ENCODE measurements at places on chromosomes 4 and X.

GRCh38 chrX:38717871-38718270, 83.4 kb upstream of the MID1IP1 start:
- DNase-seq, result no peak

DNA sequence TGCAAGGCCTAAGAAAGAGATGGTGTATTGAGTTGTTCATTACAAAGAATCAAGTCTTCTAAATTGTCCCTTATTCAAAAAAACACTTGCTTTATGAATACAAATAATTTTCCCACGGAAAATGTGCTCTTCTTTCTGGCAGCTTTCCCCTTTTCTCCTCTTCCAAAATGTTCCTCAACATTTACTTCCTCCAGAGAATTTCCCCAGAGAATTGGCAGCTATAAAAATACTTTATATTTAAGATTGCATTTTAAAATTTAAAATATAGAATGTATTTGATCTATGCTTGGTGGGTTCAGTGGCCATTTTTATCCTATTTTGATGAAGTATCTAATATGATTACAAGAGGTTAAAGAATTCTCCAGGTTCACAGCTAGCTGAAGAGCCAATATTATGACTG, 521.0 kb downstream of the IQCM start:
- no peak for DNase-seq

GRCh38 chrX:111505783-111506182, 5.7 kb upstream of the SERTM2 start:
- no peak for DNase-seq

- no peak for DNase-seq
Observed at GRCh38 chrX:109614951-109615350, 10.0 kb downstream of the KCNE5 start.

DNA sequence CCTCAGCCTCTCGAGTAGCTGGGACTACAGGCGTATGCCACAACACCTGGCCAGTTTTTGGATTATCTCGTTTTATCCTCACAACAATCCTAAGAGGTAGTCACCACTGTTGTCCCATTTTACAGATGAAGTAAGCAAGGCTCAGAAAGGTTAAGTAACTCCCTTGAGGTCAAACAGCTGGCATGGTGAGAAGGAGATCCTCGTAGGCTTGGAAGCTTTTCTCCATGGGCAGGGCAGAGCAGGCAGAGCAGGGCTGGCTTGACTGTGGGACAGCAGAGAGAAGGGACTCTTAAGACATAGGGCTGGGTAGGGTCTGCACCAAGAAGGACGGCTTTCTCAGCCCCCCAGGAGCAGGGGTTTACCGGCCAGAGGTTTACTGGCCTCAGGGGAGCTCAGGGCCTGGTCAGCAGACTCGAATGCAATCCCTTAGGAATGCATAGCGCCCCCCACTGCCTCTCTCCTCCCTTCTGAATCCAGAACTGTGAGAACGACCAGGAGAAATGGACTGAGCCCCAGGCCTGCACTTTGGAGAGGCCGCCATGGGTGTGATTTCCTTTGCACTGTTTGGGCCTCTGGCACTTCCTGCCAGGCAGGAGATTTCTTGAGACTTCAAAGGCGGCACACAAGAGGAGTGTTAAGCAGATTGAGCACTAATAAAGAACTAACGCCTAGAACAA, 14.0 kb upstream of the CDKN2AIP start:
- no peak for DNase-seq

DNA sequence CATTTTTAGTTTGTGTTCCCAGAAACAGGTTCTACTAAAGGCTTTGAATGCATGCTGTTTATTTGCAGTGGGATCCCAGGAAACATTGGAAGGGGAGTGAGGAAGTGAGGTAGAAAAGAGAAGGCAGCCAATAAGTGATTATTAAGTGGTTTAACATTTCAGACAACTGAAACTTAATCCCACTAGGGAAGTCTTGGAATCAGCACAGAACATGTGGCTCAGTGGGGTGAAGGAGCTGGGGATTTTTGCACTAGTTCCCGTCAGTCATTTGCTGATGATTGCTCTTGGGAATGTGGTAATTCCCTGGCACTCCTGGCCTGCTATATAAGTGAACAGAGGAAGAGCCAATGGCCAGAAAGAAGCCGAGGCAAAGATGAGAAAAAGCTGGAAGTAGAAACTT, 1053.0 kb upstream of the IGFBP7 start:
- no peak for DNase-seq

GRCh38 chr4:72031868-72032608, at the start of gene NPFFR2:
TSS of gene NPFFR2 (plus strand) at chr4:72032000. CDS start at chr4:72128592, 96,592 bp downstream.
- DNase-seq, result no peak

DNA sequence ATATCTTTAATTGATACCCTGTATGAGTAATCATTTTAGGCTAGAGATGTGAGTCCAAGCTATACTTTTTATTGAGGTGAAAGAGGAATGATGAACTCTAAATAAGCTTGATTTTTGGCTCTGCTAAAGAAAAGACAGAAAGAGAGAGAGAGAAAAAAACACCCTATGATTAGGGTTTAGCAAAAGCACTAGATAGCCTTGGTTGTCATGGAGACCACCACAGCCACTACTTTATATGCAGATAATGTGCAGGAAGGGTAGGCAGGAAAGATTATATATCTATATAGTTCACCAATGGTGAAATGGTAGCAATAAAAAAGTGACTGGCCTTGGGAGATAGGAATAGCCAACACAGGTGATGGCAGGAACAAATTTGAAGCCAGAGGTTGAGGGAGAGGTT, 69.9 kb upstream of the CAMK2D start:
- DNase-seq, result no peak

DNA sequence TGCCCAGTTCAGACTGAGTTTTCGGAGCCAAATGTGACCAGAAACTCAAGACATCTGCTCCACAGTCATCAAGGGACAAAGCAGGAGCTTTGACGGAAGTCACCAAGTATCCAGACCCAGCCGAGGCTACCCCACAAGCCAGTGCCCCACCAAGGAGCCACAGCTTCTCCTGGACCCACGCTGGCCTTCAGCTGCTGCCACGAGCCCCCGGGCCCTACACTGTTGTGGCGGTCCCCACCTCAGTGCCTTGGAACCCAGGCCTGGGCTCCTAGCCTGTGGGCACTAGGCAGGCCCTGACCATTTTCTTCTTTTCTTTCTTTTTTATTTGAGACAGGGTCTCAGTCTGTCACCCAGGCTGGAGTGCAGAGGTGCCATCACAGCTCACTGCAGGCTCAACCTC, 82.1 kb upstream of the NKX1-1 start:
- no peak for DNase-seq

- DNase-seq, result no peak
Observed at GRCh38 chrX:109635146-109635545, 10.2 kb upstream of the KCNE5 start.

GRCh38 chr4:5784960-5785611, 74.1 kb downstream of the EVC start:
- peak; percentile 0 for DNase-seq

DNA sequence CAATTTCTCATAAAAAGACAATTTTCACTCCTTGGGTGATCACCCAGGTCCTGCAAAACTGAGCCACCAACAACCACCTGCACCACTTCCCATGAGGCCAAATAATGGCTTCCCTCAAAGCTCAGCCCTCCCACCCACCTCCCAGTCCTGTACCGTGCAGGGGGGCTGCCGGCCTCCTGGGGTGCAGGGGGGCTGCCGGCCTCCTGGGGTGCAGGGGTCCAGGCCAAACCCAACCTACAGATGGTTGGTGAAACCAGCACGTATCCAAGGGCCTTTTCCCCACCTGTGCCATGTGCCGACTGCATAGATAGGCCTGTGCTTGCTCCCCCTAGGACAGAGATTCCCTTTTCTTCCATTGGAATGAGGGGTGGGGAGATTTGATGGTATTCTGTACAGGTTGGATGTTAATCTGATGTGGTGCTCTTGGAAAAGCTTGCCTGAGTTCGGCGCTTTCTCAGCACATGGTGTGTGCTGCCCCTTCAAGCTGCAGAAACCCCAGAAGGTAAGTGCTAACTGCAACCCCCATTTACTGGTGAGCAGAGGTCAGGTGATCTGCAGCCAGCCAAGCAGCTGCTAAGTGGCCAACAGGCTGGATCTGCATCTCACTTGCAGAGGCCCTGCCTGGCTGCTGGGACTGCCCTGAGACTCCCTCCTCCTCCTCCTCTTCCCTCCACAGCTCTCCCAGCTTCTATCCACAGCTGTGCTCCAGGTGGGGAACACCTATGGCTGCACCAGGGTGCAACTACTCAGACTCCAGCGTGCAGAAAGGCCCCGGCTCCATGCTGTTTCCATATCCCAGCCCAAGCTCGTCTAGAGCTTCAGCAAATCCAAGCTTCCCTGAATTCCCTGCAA, 38.8 kb downstream of the FRG1 start:
- DNase-seq, result no peak

- no peak for DNase-seq
Observed at GRCh38 chr4:71130827-71131603, 137.6 kb downstream of the DCK start.

GRCh38 chrX:81348388-81348787, 146.5 kb downstream of the SH3BGRL start:
- no peak for DNase-seq

GRCh38 chrX:79371101-79371500, 4.0 kb upstream of the ITM2A start:
- no peak for DNase-seq

GRCh38 chr4:30722359-30723200, 2.4 kb downstream of the PCDH7 start:
- DNase-seq, result no peak

DNA sequence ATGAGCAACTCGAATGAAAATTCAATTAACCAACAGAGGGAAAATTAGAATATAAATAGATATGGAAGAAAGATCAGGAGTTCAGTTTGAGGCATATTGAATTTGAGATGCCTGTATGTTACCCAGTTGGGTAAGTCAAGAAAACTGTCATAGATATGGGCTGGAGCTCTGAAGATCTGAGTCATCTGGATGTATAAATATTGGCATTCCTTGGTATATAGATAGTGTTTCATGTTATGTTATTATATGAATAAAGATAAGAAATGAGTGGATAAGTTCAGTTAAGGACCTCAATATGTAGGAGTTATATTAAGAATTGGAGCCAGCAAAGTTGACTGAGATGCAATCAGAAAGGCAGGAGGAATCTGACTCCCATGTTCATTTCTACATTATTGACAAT, 543.6 kb upstream of the SMIM31 start:
- DNase-seq, result no peak
